Testis (tissue), 5 donors: ENCODE measurements at places on chromosomes 2 and 18. TPM values are rescaled to one million over a fixed set of nuclear protein-coding genes. Genes with fewer than 3 reads are reported as not detected.

MALT1 gene
- 30.3 TPM for total RNA-seq

SAG gene
- 5.1 TPM for total RNA-seq

DNA sequence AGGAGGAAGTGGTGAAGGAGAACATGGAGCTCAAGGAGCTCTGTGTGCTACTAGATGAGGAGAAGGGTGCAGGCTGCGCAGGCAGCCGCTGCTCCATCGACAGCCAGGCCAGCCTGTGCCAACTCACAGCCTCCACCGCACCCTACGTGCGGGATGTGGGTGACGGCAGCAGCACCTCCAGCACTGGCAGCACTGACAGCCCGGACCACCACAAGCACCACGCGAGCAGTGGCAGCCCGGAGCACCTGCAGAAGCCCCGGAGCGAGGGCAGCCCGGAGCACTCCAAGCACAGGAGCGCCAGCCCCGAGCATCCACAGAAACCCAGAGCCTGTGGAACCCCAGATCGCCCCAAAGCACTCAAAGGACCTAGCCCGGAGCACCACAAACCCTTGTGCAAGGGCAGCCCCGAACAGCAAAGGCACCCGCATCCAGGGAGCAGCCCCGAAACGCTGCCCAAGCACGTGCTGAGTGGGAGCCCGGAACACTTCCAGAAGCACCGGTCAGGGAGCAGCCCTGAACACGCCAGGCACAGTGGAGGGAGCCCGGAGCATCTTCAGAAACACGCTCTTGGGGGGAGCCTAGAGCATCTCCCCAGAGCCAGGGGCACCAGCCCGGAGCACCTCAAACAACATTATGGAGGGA, 9.0 kb downstream of the CCDC85A start:
- no peaks in the 10 kb centered on the region for H3K36me3 ChIP-seq
- no peak overlapping the region for H3K4me3 ChIP-seq
- H3K27ac ChIP-seq: no peak overlapping the region
- H3K27me3 ChIP-seq: no peaks in the 10 kb centered on the region
- DNase-seq: no peak
- no peaks in the 10 kb centered on the region for H3K4me1 ChIP-seq

FSHR gene
- total RNA-seq: 22.0 TPM

DNA sequence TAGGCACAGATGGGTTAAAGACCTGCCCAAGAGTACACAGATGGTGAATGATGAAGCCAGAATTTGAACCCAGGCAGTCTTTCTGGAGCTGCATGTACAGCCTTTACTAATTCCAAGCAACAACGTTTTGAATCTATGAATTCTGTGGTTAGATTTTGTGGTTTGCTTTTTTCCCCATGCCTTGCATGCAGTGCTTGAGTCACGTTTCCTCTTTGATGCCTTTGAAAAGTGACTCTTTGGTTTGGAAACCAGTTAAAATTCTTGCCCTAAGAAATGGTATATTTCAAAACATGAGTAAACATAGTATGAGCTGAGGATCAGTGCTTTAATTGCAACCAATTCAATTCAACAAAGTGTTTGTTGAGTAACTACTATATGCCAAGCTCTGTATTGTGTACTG, 48.2 kb upstream of the PPM1B start:
- H3K27ac ChIP-seq: no peak overlapping the region
- H3K36me3 ChIP-seq: no peaks in the 10 kb centered on the region
- H3K4me1 ChIP-seq: no peaks in the 10 kb centered on the region
- H3K27me3 ChIP-seq: no peaks in the 10 kb centered on the region
- DNase-seq: no peak

KCNF1 gene
- 0.63 TPM for total RNA-seq

INHA gene
- total RNA-seq: 371 TPM
